ENCODE measurements at places on chromosomes 13 and 19.
A peak's percentile ranks its signal among the peaks of the same experiment; 100 is the strongest.

- no peak for DNase-seq
Observed at GRCh38 chr13:107733276-107733675, 482.1 kb downstream of the LIG4 start.

GRCh38 chr13:41985788-41986508 is 25.0 kb upstream of the VWA8 start:
- DNase-seq, result no peak

GRCh38 chr13:40362502-40362901 is 303.9 kb downstream of the FOXO1 start:
- DNase-seq, result no peak

GRCh38 chr13:28100150-28101121 is at the start of gene FLT3:
Gene FLT3 (minus strand): TSS chr13:28100576. CDS start chr13:28100510, 66 bp downstream.
- no peak for DNase-seq

- no peak for DNase-seq
Observed at GRCh38 chr19:54077334-54077733, 3.8 kb downstream of the TARM1 start.

- DNase-seq, result peak; percentile 75
Observed at GRCh38 chr13:71867131-71867814, at the start of gene DACH1. Gene DACH1 (minus strand): TSS chr13:71867204.

- no peak for DNase-seq
Observed at GRCh38 chr13:29693275-29693945, 97.9 kb upstream of the SLC7A1 start.

DNA sequence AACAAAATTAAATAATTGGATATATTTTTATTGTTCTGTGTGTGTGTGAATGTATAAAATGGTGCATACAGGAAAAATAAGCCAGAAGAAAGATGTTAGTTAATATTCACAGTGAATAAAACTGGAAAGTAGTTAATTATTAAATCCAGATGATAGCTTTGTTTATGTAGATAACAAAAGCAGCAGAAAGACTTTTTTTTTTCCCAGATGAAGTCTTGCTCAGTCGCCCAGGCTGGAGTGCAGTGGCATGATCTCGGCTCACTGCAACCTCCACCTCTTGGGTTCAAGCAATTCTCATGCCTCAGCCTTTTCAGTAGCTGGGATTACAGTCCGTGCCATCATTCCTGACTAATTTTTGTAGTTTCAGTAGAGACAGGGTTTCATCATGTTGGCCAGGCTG is 140.1 kb downstream of the ZNF486 start:
- DNase-seq, result no peak

DNA sequence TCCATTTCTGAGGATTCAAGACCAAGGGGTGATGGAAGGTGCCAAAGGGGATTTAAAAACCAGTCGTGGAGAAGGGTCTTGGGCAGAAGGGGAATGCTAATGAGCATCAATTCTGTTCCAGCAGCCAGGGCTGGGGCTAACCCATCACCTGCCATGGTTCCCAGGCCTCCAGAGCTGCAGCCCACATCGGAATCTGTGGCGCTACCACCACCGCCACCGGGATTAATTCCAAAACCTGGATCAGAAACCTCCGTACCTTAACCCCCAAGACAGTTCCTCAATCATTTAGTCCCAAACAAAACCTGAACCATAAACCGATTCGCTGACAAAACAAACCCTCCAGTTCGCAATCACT is 583 bp downstream of the ZNF615 start:
- no peak for DNase-seq

GRCh38 chr19:23365222-23365621 is 30.0 kb downstream of the ZNF91 start:
- DNase-seq, result no peak

GRCh38 chr19:6271251-6271650 is 8.5 kb downstream of the MLLT1 start:
- no peak for DNase-seq

GRCh38 chr13:35794734-35795389 is 318.4 kb upstream of the MAB21L1 start:
- no peak for DNase-seq

DNA sequence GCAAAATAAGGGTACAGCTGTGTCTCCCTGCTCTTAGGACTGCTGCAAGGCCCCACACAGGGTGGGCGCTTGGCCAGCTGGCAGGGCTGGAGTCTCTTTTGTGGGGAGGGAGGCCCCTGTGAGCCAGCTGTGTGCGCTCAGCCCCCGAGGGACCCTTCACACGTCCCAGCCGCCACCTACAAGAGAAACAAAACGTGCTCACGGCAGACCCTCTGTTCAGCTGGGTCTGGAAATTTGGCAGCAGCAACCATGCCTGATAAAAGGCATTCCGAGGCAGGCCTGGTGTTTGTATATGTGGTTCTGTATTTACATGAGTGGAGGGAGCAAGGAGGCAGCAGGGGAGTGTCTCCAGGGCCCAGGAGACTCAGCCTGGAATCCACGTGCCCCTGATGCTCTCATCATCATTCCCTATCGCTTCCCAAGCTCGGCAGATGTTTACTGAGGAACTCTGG is 49.7 kb downstream of the CRTC1 start:
- peak; percentile 70 for DNase-seq

DNA sequence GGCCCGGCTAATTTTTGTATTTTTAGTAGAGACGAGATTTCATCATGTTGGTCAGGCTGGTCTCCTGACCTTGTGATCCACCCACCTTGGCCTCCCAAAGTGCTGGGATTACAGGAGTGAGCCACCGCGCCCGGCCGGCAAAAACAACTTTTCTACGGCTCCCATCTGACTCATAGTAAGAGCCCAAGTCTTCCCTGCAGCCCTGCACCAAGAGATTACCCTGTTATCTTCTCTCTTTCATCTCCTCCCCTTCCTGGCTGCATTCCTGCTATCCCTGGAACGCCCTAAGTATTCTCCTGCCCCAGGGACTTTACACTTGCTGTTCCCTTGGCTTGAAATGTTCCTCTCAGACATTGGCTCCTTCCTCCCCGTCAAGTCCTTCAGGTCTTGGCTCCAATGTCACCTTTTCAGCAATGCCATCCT is 6.6 kb downstream of the AP2S1 start:
- DNase-seq, result no peak

- DNase-seq, result no peak
Observed at GRCh38 chr13:97535614-97536013, 101.6 kb downstream of the RAP2A start.

DNA sequence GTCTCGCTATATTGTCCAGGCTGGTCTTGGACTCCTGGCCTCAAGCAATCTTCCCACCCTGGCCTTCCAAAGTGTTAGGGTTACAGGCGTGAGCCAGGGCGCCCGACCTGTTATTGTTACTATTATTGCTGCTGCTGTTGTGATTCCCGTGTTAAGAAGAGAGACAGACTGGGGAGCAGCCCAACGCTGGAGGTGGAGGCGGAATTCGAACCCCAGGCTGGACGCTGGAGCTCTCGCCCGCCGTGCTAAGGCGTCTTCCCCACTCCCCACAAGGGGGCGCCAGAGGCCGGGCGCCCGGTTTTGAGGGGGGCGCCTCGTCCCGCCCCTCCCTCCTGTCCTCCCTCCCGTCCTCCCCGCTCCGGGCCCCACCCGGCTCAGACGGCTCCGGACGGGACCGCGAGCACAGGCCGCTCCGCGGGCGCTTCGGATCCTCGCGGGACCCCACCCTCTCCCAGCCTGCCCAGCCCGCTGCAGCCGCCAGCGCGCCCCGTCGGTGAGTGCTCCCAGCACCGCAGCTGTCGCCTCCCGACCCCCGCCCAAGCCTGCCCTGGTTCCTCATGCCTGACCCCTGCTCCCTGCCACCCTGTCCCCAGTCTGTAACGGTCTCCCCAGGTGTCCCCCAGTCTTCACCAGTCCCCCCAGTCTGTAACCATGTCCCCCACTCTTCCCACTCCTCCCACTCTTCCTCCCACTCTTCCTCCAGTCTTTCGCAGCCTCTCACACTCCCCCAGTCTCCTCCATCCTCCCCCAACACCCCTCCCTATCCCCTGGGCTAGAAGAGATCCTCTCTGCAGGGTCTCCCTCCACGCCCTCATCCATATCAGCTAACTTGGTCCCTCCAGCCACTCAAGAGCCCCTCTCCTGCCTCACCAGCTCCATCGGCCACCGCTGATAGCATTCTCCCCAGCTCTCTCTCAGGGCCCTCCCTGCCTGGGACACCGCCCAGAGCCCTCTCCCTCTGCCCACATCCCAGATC is at the start of gene EHD2:
TSS of gene EHD2 (plus strand) at position 377 of the 976 bp plus-strand sequence. CDS start 3,191 bp downstream, outside the sequence.
- DNase-seq, result no peak

DNA sequence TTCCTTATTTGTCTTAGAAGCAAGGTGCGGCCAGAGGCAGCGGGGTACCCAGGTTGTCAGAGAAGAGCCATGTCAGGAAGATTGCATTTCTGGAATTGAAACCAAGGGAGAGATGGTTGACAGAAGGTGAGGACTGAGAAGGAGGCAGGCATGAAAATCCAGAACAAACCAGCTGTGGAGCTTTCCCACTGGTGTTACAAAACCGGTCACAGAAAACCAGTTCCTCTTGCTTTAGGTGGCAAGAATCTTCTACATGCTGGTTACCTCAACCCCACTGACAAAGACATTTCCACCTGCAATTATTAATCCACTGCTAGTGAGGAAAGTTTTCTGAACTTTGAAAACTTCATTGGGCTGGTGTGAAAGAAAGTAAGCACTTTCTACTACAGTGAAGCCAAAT is 64.0 kb upstream of the MED4 start:
- DNase-seq, result no peak

DNA sequence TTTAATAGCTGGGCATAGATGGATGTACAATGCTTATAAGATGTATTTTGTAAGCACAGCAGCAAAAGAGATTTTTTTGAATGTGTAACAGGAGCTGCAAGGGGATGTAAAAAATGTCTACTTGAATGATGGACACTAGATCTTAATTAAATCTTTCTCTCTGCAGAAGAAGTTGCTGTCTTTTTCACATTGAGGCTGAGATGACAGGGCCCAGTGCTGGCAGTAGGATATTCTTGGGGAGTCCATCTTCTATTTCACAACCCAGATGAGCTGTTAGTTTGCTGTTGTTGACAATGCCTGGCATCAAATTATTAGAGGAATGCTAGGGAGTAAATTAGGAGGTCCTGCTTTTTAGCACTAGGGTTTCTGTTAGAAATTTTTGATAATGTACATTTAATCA is 698.7 kb downstream of the SLITRK5 start:
- DNase-seq, result no peak

DNA sequence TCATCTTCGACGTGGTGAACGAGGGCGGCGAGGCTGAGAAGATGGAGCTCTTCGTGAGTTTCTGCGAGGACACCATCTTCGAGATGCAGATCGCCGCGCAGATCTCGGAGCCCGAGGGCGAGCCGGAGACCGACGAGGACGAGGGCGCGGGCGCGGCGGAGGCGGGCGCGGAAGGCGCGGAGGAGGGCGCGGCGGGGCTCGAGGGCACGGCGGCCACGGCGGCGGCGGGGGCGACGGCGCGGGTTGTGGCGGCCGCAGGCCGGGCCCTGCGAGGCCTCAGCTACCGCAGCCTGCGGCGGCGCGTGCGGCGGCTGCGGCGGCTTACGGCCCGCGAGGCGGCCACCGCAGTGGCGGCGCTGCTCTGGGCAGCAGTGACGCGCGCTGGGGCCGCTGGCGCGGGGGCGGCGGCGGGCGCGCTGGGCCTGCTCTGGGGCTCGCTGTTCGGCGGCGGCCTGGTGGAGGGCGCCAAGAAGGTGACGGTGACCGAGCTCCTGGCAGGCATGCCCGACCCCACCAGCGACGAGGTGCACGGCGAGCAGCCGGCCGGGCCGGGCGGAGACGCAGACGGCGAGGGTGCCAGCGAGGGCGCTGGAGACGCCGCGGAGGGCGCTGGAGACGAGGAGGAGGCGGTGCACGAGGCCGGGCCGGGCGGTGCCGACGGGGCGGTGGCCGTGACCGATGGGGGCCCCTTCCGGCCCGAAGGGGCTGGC is 52.6 kb downstream of the MAP4K1 start:
- DNase-seq, result no peak

Measured in NCI-H1092 (cell line).